Right kidney (tissue), 9 donors: ENCODE measurements at places on chromosomes 6 and 20.

DNA sequence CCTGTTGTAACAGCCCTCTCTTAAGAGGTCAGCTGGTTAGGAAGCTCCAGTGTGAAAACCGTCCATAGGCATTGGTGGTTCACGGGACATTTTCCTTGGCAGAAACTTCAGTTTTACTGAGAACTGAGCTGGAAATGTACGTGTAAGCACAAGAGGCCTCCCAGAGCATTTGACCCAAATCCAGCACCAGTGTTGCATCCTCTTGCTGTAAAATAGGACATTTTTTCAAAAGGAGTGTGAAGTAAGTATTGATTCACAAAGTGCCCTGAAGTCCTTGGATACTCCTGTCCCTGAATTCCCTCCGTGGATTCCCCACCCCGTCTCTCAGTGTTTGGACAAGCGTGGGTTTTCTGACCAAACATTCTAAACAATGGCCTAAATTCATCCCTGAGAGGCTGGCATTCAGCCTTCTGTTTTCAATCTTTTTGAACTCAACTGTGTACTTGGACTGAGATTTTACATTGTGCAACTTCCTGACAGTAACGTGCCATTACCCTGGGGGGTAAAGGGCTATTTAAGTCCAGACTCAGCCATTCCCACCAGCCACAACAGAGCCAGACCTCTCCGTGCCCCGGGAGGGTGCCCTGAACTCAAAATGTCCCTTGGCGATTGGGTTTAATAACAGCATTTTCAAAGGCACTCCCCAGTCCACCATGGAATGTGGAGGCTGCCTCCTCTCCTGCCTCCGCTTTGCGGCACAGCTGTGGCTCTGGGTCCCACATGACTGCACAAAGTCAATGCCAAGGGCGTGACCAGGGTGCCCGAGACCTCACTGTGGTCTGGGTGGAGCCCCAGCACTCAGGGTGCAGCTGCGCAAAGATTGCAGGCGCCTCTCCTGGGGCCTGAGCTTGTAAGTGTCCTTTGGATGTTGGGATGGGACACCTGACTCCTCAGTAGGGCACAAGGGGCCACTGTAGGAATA, 92.7 kb upstream of the AFDN start:
- no peak for DNase-seq

- no peak for DNase-seq
These were observed 32.8 kb upstream of the CEP85L start for GRCh38 chr6:118683881-118684872.

DNA sequence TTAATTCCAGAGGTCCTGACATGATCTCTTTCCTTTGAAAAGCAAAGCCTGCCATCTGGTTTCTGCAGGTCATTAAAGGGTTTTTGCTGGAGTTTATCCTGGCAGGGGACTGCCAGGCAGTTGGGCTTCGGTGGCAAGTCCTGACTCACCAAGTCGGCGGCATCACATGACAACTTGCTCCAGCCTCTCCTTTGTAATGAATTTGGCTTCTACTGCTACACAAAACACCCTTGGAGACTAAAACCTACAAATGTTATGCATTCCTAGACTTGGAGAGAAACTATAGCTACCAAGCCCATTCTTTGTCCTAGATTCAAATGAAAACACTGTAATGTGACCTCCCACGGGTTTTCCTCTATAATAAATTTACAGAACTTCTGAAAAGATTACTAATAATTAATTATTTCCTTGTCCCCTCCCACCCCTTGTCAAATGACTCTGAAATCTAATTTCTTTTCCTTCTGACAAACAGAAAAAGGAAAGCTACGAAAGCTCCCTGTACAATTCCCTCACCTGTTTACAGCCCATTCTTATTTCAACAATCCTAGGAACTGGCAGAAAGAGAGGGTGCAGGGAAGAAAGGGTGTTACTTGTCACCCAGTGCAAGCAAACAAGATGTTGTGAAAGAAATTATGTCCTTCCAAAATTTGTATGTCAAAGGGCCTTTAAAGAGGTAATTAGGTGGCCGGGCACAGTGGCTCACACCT, 62.9 kb downstream of the QRSL1 start:
- DNase-seq, result no peak

DNA sequence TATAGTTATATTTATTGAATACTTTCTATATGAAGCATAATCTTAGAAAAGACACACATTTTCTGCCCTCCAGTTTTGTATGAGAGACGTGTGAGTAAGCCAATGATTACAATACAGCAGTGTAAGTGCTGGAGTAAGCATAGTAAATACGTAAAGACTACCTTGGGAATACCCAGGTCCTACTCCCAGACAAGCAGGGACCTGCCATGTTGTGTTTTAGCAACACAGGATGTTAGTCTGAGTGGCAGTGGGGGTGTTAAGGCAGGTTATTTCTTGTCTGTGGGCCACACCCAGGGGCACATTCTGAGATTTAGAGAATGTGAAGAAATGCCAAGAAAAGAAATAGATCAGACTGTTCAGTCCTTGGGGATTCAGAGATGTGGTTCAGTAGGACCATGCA, 34.3 kb upstream of the RNF144B start:
- DNase-seq, result no peak

- no peak for DNase-seq
These were observed 11.7 kb upstream of the HLA-DRA start for GRCh38 chr6:32427934-32428474.

- DNase-seq, result no peak
These were observed 1.4 kb upstream of the POU3F2 start for GRCh38 chr6:98833057-98833306.

DNA sequence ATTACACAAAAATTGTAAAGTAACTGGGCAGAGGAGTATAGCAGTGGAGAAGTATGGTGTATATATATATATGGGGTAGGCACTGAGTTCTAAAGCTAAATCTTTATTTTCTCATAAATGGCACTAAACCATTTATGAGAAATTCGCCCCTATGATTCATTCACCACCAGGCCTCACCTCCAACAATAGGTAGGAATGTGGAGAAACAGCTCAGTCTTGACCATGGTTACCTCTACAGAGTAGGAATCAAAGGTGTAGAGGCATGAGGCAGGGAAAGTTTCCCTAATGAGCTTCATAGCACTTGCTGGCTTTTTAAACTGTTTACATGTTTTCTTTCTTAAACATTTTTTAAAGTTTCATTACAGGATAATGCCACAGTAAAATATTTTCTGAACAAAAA, 36.9 kb upstream of the SUMO4 start:
- DNase-seq, result no peak

DNA sequence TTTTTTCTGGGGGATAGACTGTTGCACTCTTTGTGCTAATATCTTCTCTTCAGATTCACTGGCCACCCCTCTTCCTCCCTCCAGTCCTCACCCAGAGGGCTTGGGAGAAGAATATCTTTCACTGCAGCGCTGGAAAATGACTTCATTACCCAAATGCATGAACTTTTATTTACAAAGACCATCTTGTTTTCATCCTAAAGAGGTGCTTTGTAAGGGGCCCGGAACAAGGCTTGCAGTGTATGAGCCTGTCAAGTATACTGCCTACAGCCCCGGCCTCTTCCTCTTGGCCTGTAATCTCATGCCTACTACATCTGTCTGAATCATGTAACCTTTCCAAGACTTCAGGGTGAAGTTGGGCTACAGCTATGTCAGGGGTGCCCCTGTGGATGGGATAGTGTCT, 554 bp upstream of the LAMA4 start:
- no peak for DNase-seq

GRCh38 chr6:116313101-116313776, 33.5 kb upstream of the TSPYL1 start:
- no peak for DNase-seq

GRCh38 chr20:48414786-48415185, 413.0 kb downstream of the PREX1 start:
- DNase-seq, result no peak

GRCh38 chr6:47264775-47265184, 44.9 kb downstream of the TNFRSF21 start:
- no peak for DNase-seq

- DNase-seq, result no peak
These were observed 9.2 kb downstream of the SLCO4A1 start for GRCh38 chr20:62651285-62652021.

DNA sequence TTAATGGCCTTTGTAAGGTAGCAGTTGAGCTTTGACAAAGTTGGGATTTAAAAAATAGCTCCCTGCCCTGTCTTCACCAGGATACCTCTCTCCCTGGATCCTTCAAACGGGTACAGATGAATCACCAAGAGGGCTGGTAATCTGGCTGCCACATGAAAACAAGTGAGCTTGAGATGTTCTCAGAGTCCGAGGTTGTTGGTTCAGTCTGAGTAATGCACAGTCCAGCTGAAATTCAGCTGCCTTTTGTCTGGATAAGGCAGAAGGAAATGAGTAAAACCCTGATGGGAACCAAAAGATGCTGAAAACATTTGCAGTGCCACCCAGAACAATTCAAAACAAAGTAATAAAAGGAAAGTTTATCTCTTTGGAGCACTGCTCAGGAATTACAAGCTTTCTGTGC, 86.8 kb downstream of the GJA1 start:
- no peak for DNase-seq

GRCh38 chr20:36236786-36237121, 476 bp downstream of the AAR2 start:
- no peak for DNase-seq

- DNase-seq, result no peak
These were observed 103.4 kb downstream of the BMP7 start for GRCh38 chr20:57163041-57163440.

- DNase-seq, result no peak
These were observed 110.3 kb upstream of the TNFAIP3 start for GRCh38 chr6:137756788-137757187.

- no peak for DNase-seq
These were observed 50.4 kb downstream of the PDE7B start for GRCh38 chr6:135901774-135902524.

DNA sequence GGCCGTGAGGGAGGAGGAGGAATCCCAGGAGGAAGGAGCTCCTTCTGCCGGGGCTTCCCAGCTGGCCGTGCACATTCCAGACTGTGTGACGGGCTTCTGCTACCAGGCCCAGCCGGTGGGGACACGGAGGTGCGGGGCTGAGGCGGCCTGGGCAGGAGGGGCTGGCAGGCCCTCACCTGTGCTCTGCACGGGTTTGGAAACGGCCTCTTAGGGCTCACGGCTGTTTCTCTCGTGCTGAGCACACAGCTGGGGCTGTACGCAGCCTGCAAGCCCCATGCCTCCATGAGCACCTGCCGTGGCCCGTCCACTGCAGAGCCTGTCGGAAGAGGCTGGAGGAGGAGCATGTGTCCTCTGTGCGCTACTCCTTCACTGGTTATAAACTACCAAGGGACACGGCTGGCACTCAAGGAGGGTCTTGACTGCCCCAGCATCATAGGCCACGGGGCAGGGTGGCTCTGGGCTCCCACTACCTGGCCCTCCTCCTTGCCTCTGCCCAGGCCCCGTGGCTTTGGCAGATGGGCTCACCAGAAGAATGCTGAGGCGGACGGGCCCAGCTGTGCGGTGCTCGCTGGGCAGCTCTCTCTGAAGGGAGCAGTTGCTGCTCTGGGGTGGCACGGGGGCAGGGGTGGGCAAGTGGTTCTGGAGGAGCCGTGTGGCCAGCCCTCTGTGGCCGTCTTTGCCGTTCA, 15.8 kb downstream of the NPEPL1 start:
- no peak for DNase-seq

DNA sequence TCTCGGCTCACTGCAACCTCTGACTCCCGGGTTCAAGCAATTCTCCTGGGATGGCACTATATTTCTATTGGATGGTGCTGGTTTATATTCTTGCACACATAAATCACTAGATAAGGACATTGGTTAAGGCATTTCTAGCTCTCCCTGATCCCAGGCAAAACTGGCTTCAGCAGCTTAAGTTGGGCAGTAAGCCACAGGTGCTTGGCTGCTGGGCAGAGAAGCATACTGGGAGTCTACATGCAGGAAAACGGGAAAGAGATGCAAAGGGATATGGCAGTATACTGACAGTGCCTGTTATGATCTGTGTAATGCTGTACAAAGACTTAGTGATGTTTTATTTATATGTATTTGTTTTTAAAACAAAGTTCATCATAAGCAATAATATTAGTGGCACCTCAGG, 33.3 kb upstream of the ZFP64 start:
- no peak for DNase-seq
